ENCODE measurements at places on chromosomes 7 and 10.

GRCh38 chr10:84497978-84498377 lies 169.6 kb downstream of the CCSER2 start:
- DNase-seq, result no peak

GRCh38 chr10:52135101-52135500 lies 179.0 kb upstream of the DKK1 start:
- DNase-seq, result no peak

- no peak for DNase-seq
Observed at GRCh38 chr7:121279060-121279620, 49.7 kb upstream of the WNT16 start.

- no peak for DNase-seq
Observed at GRCh38 chr7:44977959-44978335, 868 bp downstream of the MYO1G start.

DNA sequence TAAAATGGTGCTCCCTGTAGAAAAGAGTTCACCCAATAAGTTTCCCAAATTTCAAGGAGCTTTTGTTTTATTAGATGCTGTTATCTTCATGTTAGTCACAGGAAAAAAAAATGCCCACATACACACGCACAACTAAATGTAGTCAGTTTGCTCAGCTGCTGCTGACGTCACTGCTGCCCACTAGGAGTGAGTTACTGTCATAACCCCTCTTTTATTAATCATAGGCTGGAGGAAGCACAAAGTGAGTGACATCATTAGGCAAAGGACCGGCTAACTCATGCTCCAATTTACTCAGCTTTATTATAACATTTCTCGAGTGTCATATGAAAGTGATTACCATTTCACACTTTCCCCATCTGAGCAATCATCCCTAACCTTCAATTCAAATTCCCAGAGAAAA lies 6.7 kb upstream of the INHBA start:
- no peak for DNase-seq

- DNase-seq, result no peak
Observed at GRCh38 chr7:55135462-55135861, 116.6 kb downstream of the EGFR start.

DNA sequence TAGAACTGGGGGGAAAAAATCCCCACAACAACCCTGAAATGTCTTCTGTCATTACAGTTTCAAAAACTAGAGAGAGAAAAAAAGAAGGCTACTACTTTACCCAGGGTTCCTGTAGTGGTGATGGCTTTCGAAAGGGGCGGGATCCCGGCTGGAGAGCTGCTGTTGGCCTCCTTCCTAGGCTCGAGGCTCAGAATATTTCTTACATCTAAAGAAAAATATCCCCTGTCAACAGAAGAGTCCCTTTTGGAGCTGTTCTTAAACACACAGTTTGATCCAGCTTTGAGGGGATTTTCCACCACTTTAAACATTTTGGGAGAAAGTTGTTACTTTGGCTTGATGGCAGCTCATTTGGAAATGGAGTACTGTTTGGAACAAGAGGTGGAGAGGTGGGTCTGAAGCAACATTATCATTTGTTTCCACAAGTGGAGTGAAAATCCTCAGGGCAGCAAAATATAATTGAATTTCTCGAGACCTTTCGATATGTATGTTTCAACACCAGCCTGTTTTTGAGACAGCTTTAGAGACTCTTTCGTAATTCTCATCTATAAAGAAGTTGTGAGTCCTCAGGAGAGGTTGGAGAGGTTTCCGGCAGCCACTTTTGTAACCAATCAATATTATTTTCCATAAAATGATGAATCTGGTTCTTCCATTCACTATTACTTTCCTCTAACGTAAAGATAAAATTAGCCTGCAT lies 5.1 kb downstream of the HOXA13 start:
- no peak for DNase-seq

DNA sequence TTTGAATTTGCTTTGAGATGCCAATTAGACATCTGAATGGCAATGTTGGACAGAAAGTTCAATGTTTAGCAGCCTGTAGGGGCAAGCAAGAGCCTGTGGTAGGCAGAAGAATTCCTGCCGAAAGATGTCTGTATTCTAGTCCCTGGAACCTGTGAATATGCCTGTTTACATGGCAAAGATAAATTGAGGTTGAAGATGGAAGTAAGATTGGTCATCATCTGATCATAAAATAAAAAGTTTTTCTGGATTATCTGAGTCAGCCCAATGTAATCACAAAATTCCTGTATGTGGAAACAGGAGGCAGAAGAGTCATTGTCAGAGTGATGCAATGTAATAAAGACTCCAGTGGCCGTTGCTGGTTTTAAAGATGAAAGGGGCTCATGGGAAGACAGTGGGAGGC lies 430.5 kb downstream of the MDFIC start:
- peak; percentile 48 for DNase-seq

DNA sequence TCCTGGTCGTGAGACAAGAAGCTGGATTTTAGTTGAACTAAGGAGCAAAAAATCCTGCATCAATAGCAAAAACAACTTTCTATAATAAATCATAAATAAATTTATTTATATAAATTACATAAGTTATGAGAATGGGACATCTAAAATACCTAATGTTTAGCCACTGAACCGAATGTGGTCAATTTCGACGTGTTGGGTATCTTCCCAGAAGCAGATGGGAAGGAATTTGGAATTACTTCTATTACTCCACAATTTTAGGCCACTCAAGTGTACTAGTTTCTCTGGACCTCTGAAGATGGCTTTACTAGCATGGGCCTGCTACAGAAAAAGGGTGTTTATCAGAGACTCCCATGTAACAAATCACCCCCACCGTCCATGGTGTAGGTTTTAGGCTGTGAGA lies 172.0 kb downstream of the PRPF18 start:
- DNase-seq, result no peak

- no peak for DNase-seq
Observed at GRCh38 chr7:108310351-108310750, 145.9 kb downstream of the NRCAM start.

DNA sequence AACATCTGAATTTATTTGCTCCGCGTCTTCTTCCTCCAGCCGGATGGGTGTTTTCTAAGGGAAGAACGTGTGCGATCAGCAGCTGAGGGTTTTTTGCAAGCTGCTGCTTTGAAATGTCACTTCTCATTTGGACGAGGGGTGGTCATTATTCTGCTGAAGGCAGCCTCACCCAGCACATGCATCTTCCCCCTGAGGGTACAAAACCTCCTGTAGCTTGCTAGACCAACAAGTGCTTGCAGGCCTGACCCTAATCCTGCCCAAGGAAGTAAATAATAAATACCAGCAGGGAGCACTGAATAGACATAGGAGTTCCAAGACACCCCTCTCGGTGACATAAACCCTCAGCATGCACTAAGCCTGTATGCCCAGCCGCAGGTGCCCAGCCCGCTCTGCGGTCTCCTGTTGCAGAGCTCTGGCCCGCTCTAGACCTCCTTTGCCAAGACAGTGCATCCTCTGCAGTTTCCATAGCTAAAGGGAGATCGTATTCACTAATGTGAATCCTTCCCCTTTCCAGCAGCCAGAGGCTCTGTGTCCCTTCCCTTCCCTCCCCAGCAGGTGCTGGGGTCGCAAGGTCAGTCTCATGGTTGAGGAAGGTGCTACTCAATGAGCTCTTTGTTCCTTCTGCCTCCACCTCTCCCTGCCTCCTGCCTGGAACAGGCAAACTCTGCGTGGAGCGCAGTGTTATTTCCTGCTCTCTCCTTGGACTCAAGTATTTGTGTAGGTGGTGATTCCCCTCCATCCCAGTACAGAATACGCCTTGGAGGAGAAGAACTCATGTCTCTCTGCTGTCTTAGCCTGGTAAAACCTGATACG lies 36.6 kb downstream of the SBDS start:
- no peak for DNase-seq

- no peak for DNase-seq
Observed at GRCh38 chr7:142089035-142089434, 22.5 kb upstream of the MGAM2 start.

- no peak for DNase-seq
Observed at GRCh38 chr10:82071231-82071630, 196.2 kb downstream of the NRG3 start.

DNA sequence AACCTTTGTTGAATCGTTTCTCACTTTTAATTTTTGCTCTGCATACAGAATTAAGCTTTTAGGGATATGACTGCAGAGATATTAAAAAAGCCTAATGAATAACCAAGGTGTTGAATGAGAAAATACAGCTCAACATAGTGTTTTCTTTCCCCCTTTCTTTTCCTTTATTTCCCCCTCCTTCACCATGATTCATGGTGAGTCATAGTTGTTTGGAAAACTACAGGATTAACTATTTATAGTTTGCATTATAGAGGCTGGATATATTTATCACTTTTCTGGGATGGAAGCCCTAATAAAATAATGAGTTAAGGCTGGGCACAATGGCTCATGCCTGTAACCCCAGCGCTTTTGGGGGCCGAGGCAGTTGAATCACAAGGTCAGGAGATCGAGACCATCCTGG lies 115.0 kb downstream of the DNAJB9 start:
- no peak for DNase-seq

- DNase-seq, result no peak
Observed at GRCh38 chr7:73437621-73438416, 4.2 kb downstream of the FZD9 start.

DNA sequence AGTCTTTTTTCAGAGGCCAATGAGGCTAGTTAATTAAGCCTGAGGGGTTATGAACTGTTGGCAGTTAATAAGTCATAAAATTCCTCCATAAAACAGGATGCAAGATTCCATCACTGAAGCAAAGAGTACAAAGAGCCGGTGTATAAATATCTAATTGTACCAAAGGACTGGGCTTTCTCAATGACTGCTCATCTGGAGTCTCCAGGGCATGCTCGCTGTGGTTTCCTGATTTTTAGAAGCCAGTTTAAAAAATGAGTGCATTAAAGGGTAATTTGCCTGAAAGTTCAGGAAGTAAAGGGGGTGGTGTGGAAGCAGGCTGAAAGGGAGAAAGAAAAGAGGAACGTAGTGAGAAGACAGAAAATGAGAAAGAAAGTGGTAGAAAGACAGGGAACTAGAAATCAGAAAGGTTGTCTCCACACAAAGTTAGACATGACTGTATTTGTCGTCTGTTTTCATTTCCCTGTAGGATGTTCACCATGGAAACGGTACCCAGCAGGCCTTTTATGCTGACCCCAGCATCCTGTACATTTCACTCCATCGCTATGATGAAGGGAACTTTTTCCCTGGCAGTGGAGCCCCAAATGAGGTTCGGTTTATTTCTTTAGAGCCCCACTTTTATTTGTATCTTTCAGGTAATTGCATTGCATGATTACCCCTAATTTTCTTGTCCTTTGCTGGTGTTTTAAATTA lies 282.3 kb downstream of the TWIST1 start:
- no peak for DNase-seq

GRCh38 chr7:50620433-50620832 lies 55.2 kb upstream of the DDC start:
- no peak for DNase-seq

DNA sequence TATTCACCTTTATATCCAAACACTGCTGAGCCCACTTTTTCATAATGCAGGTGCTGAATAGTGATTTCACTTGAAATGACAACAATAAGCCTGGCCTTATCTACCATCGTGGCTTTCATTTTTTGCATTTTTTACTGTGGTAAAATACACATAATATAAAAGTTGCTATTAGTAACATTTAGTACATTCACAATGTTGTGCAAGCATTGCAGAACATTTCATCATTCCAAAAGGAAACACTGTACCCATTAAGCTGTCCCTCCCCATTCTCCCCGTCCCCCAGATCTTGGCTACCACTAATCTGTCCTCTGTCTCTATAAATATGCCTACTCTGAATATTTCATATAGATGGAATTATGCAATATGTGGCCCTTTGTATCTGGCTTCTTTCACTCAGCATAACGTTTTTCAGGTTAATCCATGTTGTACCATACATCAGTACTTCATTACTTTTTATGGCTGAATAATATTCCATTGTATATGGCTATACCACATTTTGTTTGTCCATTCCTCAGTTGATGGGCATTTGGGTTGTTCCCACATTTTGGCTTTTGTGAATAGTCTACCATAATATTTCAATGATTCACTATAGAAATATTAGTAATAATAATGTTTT lies 68.5 kb upstream of the ARID5B start:
- no peak for DNase-seq

All from keratinocyte (primary cell).